ENCODE measurements at places on chromosomes 1 and 21. TPM values are rescaled to one million over a fixed set of nuclear protein-coding genes. Genes with fewer than 3 reads are reported as not detected.

Gene C1QTNF12
- total RNA-seq = 2.8 TPM

DNA sequence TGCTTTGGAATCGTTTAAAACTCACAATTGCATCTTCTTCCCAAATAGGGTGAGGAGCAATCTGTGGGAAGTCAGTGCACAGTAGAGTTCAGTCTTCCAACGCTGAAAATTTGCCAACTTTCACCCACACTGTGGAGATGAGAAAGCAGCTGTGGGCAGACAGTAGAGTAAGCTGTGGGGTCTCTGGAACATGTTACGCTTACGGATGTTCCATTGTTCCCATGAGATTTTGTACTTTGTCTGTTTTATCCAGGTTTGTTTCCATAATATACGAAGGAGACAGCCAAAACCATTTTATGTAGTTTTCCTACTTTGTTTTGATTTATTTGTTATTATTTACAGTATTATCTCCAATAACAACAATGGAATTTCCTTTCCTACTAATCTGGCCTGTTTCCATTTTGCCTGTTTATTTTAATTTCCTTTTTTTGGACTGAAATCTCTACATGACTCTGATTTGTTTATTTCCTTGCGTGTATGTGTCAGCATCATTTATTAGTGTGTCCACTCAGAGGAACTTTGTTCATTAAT lies 65.1 kb upstream of the RGL1 start:
- no peak for DNase-seq
- no peak overlapping the region for H3K27ac ChIP-seq
- no peaks in the 10 kb centered on the region for H3K27me3 ChIP-seq
- H3K4me3 ChIP-seq = no peak overlapping the region
- H3K4me1 ChIP-seq = no peaks in the 10 kb centered on the region

Gene CCDC185
- not detected for total RNA-seq

- peaks cover 39% of the 10 kb centered on the region for H3K4me1 ChIP-seq
- DNase-seq = peak; percentile 93
- H3K4me3 ChIP-seq = peak overlapping the region; percentile 99
- H3K36me3 ChIP-seq = peaks cover 49% of the 10 kb centered on the region
Observed at GRCh38 chr1:167517535-167518330, 596 bp downstream of the CD247 start.

Gene RAB4A
- total RNA-seq = 30.7 TPM
